RPMI7951 (cell line): ENCODE measurements at places on chromosomes 7 and 10. TPM values are rescaled to one million over a fixed set of nuclear protein-coding genes. Genes with fewer than 3 reads are reported as not detected.
A peak's percentile ranks its signal among the peaks of the same experiment; 100 is the strongest.

DNA sequence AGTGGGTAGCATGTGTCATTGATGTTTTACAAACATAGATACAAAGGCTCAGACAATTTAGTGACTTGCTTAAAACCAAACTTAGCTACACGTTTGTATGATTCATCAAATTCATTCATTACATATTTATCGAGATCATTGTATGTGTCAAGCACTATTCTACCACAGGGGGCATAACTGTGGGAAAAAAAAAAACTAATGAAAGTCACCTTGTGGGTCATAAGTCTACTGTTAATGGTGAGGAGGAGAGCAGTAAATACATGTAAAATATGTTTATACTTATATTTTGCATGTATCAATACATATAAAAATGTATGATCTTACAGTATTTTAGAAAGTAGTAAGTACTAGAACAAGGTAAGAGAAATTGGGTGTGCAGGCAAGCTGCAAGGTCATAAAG lies 933.8 kb downstream of the IPMK start:
- DNase-seq: no peak

- DNase-seq: peak; percentile 86
Observed at GRCh38 chr10:58237014-58237834, 30.5 kb downstream of the IPMK start.

- peak; percentile 42 for DNase-seq
Observed at GRCh38 chr7:116353647-116354046, 143.3 kb downstream of the TES start.

- peak; percentile 31 for DNase-seq
Observed at GRCh38 chr10:118754229-118754555, 578 bp downstream of the CACUL1 start.

DNA sequence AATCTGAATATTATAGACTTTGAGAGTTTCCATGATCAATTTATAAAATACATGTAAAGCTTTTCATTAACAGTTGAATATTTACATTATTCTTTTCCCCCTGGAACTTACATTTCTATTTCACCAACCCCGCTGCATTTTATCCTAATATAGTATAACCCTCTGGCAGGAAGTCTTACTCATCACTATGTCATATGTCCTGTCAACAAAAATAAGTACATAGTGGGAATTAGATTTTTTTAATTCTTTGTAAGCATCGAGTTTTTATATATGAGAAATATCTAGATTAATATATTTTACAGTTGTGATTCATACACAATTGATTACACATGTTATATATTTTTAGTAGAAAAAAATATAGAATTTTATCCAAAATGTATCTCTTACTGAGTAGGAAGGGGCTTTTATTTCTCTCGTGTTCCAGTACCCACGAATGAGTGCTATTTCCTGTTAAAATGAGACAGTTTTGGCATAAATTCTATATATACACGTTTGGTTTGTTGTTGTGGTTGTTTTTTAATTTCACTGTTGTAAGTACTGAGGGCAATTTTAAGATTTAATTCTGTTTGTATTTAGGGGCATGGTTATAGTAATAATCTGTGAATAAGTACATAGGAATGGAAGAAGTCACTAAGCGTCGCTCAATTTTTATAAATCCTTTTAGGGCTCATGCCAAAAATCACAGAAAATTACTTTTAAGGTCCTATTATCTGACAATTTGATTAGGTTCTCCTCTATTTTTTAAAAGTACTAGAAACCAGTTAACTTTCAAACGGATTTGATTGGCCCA lies 87.1 kb downstream of the HECW1 start:
- DNase-seq: peak; percentile 51

GRCh38 chr7:91185771-91186170 lies 78.5 kb upstream of the FZD1 start:
- peak; percentile 54 for DNase-seq

- DNase-seq: peak; percentile 59
Observed at GRCh38 chr7:158377800-158378623, 209.6 kb downstream of the PTPRN2 start.

GRCh38 chr7:28983396-28984190 lies 25.5 kb upstream of the TRIL start:
- no peak for DNase-seq

DNA sequence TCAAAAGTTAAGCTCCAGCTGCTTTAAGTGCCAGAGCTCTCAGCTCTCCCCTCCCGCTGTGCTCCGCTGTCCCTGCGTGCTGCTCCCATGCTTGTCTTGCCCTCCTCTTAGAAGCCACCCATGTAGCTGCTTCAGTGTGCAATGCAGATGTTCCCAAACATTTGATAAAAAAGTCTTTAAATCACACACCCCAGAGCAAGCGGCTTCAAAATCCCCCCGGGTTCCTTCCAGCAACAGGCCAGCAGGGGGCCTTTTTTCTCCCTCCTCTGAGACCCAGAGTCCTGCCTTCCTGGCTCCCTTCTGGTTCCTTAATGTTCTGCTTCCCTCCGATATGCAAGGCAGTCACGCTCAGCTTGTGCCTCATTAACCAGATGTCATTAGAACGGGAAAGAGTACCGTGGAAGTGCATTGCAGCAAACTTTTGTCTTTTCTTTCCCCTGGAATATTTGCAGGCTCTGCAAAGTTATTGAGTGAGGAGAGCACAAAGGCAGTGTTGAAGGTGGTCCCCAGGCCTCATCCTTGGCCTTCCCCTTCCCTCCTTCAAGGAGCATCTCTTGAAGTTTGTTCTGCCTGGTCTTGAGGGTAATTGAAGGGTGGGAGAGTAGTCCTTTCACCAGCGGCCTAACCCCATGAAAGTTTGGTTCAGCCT lies 25.5 kb downstream of the LDB3 start:
- peak; percentile 46 for DNase-seq

GRCh38 chr10:65341323-65341925 lies 1584.4 kb upstream of the LRRTM3 start:
- DNase-seq: peak; percentile 74

- peak; percentile 78 for DNase-seq
Observed at GRCh38 chr10:43843321-43844101, 194.8 kb upstream of the ZNF32 start.

GRCh38 chr7:20217193-20217948 lies at the start of gene MACC1:
MACC1 (minus strand) TSS chr7:20217384; CDS start chr7:20161862, 55,522 bp downstream.
- no peak for DNase-seq

- DNase-seq: no peak
Observed at GRCh38 chr7:95097851-95098250, 190.5 kb downstream of the PPP1R9A start.

DNA sequence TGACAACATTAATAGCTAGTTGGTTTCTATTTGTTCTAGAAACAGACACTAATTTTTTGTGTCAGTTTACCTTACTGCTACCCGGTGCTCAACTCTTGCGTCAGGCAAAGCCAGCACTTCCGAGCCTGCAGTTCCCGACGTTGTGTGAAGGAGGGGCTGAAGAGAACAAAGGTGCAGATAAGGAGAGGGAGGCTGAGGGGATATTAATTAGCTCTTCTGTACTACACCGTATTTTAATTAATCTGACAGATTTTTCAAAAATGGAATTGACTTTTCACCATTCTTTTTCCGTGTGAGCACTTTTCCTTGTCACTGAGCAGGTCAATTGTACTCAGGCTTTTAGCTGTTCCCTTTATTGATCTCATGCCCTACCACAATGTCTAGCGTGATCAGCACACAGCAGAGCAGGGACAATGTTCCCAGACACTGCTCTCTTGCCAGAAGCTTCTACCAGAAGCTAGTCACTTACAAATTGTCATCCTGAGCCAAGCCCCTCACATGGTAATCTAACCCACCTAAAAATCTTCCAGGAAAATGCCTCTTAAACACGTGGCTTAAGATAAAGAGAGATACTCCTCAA lies 650.5 kb upstream of the MKI67 start:
- no peak for DNase-seq

GRCh38 chr10:49429458-49429857 lies 33.6 kb upstream of the DRGX start:
- DNase-seq: no peak

DNA sequence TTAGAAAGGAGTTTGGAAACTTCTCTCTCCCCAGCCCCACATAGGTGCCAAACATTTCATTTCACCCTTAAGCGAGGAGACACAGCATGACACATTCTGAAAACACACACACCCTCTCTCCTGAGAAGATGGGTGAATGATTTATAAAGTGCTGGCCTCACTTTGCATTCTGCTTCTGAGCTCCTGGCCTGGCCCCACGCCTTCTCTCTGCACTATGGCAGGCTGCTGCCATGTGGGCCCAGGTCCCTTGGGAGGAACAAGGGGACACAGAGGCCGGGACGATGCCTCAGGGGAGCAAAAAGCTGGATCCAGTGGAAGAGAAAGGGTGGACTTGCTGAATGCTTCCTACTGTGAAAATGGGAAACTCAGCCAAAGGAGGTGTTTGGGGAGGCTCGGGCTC lies 56.0 kb downstream of the CPXM2 start:
- DNase-seq: no peak

DNA sequence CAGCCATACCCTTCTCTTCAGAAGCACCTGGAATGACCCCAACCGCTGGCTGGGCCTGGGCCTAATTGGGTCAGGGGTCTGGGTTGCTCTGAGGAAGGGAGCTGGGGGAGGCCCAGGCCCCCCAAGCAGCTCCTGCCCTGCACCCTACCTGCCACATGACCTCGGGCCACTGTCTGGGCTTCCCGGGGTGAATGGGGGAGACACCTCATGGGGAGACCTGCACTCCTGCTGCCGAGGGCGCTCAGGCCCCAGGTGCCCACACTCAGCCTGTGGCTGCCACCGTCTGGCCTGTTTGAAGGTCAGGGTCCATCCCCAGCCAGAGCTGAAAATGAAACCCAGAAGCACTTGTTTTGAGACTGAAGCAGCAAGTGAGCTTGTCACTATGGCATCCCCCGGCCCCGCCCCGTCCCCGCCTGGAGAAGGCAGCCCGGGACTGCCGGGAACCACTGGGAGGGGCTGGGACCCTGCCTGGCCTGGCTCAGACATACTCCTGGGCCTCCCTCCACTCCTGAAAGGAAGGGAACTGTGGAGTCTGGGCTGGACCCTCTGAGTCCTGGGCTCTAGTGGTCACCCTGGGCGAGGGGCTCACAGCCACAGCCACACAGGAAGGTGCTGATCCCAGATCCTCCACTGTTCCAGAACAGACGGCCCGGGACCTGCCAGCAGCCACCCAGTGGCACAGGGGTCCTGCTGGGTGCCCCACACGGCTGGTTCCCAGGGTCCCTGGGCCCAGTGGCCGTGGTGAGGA lies 7.4 kb upstream of the MICALL2 start:
- peak; percentile 63 for DNase-seq

- DNase-seq: no peak
Observed at GRCh38 chr7:33392148-33392547, 262.8 kb downstream of the BBS9 start.

- DNase-seq: peak; percentile 63
Observed at GRCh38 chr10:24718031-24718855, 5.4 kb downstream of the ARHGAP21 start.

Gene RADIL
- 0.20 TPM in 1 of 2 replicates, not detected in the other for total RNA-seq

Gene KCNIP2
- 0.12 and 0.59 TPM in 2 replicates for total RNA-seq

Gene PANK1
- 4.8 and 6.4 TPM in 2 replicates for total RNA-seq

Gene PTN
- total RNA-seq: 26.4 and 40.4 TPM in 2 replicates

Gene LRMDA
- 7.9 and 11.7 TPM in 2 replicates for total RNA-seq

Gene ZC3HAV1L
- 11.4 and 15.8 TPM in 2 replicates for total RNA-seq

Gene CPA4
- 16.8 and 17.9 TPM in 2 replicates for total RNA-seq

Gene GSDME
- 20.2 and 24.9 TPM in 2 replicates for total RNA-seq

Gene HIF1AN
- 4.1 and 5.0 TPM in 2 replicates for total RNA-seq

Gene WDR86
- not detected in 2 replicates for total RNA-seq

Gene PRLHR
- total RNA-seq: not detected in 2 replicates

Gene GSTO1
- total RNA-seq: 189 and 193 TPM in 2 replicates
